T-helper 2 cell treated with Interferon-gamma antibody and Interleukin-4, amounts not matched to agents 5 μg/mL and 100 μg/mL, for 36 hours (primary cell): ENCODE measurements at places on chromosomes 7 and 10.

DNA sequence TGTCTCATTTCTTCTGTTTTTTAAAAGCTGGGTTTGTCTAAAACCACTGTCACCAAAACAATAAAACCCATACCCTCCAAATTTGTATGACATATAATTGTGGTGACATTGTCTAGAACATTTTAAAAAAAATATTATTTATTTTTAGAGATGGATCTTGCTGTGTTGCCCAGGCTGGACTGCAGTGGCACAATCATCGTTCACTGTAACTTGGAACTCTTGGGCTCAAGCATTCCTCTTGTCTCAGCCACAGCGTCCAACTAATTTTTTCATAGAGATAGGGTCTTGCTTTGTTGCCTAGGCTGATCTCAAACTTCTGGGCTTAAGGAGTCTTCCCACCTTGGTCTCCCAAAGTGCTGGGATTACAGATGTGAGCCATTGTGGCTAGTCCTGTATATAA lies 116.5 kb downstream of the CCNY start:
- DNase-seq = no peak

GRCh38 chr7:37151741-37152413 lies 296.8 kb downstream of the ELMO1 start:
- no peak for DNase-seq

DNA sequence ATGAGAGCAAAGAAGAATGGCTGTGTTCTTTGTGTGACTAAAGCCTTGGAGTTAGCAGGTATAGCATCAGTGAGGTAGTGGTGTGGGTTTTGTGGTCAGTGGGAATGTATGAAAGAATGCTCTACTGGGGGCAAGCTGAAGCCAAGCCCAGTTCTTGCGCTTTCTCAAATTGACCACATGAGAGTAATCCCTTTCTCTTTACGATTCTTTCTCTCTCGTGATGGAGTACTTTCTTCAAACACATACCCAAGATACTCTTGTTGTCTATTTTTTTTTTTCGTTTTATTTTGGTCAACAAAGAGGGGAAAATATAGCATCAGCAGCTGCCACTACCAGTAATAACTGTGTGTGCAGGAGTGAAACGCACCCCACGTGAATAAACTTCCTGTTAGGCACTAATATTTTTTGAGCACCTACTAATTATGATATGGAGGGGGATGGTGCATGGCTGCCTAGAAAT lies 8.4 kb upstream of the PANK1 start:
- DNase-seq = no peak

DNA sequence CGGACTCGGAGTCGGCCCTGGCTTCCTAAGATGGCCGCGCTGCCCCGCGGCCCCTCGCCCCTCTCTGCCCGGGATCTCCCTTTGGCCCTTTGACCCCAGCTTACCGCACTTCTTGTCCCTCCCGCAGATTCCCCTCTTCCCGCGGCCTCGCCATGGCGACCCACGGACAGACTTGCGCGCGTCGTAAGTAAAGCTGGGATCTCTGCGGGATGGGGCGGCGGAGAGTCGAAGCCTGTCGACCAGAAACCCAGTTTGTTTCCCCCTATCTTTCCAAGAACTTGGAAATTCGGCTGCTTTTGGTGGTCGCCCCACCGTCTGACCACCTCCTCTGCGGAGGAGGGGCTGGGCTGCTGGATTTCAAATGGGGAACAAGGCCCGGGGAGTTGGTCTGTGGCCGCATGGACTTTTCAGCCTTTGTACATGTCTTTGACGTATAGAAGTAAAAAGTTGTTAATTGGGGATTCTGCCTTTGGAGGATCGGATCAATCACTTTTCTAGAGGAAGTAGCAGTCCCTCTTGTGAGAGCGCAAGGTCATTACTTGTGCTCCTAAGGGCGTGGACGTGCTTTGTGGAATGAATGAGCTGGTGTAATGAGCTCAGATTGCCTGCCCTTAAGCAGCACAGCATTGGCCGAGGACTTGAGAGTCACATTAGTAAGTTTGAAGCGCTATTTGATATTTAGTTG lies 553 bp downstream of the VDAC2 start:
- DNase-seq = peak; percentile 37

- no peak for DNase-seq
Measured at GRCh38 chr7:84250452-84250851, 55.9 kb upstream of the SEMA3A start.

- DNase-seq = no peak
Measured at GRCh38 chr10:6408799-6409198, 171.3 kb downstream of the PRKCQ start.
